ENCODE measurements at places on chromosomes 4 and X. TPM values are rescaled to one million over a fixed set of nuclear protein-coding genes. Genes with fewer than 3 reads are reported as not detected.

DNA sequence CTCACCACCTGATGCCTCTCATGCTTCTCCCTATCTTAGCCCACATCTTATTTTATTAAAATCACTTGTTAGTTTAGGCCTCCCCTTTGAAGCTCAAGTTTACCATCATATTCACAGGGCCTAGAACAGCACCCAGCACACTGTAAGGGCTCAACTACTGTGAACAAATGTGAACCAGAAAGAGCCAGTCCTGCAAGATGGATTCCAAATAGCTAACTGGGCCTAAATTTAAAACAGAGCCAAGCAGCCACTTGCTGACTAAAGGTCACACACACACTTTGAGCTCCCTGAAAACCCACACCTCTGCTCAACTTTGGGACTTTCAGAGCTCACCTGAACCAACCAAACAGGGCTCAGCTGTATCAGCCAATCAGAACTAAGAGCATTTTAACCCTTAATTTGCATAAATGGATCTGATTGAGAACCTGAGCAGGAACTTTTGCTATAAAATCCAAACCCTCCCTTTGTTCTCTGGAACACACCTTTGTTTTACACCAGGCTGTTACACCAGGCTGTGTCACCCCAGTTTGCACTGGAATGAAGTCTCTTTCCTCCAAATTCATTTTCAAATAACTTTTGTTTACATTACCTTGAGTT is 62.1 kb upstream of the EXOC1L start:
- H3K4me3 ChIP-seq, result no peak overlapping the region
- no peaks in the 10 kb centered on the region for H3K4me1 ChIP-seq
- no peaks in the 10 kb centered on the region for H3K36me3 ChIP-seq
- H3K27me3 ChIP-seq, result no peaks in the 10 kb centered on the region
- DNase-seq, result no peak
- H3K27ac ChIP-seq, result no peak overlapping the region

- H3K27ac ChIP-seq, result peak overlapping the region; percentile 32
- peak; percentile 28 for DNase-seq
- H3K36me3 ChIP-seq, result no peaks in the 10 kb centered on the region
- H3K4me1 ChIP-seq, result no peaks in the 10 kb centered on the region
- no peak overlapping the region for H3K4me3 ChIP-seq
- no peaks in the 10 kb centered on the region for H3K27me3 ChIP-seq
Observed at GRCh38 chr4:53012738-53013137, 150.6 kb downstream of the RASL11B start.

DNA sequence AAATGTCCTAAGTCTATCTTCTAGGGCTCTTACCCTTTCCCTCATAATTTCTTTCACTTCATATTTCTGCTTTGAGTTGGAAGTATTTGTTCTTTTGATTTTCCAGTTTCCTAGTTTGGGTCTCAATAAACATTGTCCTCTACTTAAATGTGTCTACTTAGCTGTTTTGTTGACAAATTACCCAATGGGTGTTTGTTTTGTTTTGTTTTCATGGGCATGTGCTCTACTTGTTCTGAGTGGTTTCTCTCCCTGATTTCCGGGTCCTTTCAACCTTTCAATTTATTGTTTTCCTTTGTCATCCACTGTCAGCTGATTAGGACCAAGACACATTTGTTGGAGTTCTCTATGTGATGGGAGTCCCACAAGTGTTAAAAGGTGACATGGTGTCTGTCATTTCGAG is 1181.4 kb downstream of the RPA4 start:
- no peaks in the 10 kb centered on the region for H3K36me3 ChIP-seq
- DNase-seq, result no peak
- no peaks in the 10 kb centered on the region for H3K27me3 ChIP-seq

SOD3 gene
- total RNA-seq, result not detected

SHISA3 gene
- not detected for total RNA-seq
